ENCODE measurements at places on chromosomes 3 and 15.
A peak's percentile ranks its signal among the peaks of the same experiment; 100 is the strongest.

- no peak for DNase-seq
Observed at GRCh38 chr3:28210968-28211713, 30.3 kb upstream of the CMC1 start.

GRCh38 chr15:68196445-68197169 is 8.5 kb downstream of the CALML4 start:
- no peak for DNase-seq

- no peak for DNase-seq
Observed at GRCh38 chr3:131540143-131540542, 37.4 kb upstream of the MRPL3 start.

DNA sequence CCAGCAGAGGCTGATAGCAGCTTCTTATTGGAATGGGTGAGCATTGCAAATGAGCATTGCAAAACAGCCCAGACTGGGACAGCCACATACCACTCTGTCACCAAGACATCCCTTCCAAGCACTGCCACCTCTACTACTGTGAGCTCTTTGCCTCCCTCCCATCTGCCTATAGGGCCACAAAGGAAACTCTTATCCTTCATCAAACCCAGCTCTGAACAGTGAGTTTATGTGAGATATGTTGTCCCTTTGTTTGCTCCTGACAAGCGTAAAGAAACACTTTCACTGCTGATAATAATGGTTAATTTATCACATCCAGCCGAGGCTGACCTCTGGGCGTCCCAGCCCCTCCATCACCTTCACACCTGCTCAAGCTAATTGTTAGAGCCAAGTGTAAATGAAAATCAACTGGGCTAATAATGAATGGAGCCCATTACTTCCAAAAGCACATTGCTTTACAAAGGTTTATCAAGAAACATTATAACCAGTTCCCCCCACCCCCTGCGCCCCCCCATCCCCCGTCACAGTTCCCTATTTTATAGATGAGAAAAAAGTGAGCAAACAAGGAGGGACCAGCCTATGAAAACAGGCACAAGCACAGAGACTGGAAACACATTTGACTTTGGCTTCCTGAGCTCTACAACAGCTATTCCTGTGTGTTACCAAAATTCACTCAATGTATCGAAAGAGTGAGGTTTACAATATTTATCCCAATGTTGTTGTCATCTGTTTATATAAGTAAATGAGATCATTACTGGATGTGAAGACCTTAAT is 146.3 kb downstream of the ANXA2 start:
- DNase-seq, result no peak

- DNase-seq, result no peak
Observed at GRCh38 chr3:346186-346585, 149.6 kb downstream of the CHL1 start.

- no peak for DNase-seq
Observed at GRCh38 chr3:21520106-21520963, 230.7 kb downstream of the ZNF385D start.

- DNase-seq, result peak; percentile 25
Observed at GRCh38 chr3:190058521-190059241, 62.0 kb downstream of the P3H2 start.

All from LHCN-M2 (cell line).